Ascending aorta (tissue), 2 donors: ENCODE measurements at places on chromosomes 6 and 20. TPM values are rescaled to one million over a fixed set of nuclear protein-coding genes. Genes with fewer than 3 reads are reported as not detected.

- H3K36me3 ChIP-seq, result no peaks in the 10 kb centered on the region
- H3K27ac ChIP-seq, result no peak overlapping the region
- no peaks in the 10 kb centered on the region for H3K4me1 ChIP-seq
- no peak overlapping the region for H3K4me3 ChIP-seq
- no peak for DNase-seq
Measured at GRCh38 chr6:150537491-150537890, 62.2 kb upstream of the PLEKHG1 start.

Gene RAE1
- 9.5 TPM for total RNA-seq

DNA sequence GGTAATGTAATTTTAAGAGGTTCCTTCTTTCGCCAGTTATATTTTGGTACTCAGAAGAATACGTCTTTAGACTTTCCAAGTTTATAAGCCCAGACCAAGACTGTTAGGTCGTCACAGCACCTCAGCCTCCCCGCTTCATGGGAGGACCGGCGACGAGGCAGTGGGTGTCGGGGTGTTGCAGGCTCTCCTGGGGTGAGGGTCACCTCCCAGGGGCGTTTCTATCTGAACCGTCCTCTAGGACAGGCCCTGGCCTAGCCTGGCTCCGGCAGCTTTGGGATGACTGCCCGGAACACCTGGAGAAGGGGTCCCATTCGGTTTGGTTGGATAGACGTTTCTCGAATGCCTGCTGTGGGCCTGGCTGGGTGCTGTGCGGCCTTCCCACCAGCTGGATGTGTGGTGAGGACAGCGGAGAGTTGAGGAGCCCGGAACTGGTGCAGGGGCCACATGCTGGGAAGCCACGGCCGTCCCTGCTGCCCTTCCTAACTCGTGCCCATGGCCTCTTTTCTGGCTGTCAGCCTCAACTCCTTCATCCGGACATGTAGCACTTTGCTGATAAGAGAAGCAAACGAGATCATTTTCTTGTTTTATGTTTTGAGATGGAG is 1.1 kb downstream of the OSBPL2 start:
- peaks cover 7% of the 10 kb centered on the region for H3K4me1 ChIP-seq
- H3K36me3 ChIP-seq, result no peaks in the 10 kb centered on the region
- no peaks in the 10 kb centered on the region for H3K27me3 ChIP-seq

Gene PAK5
- not detected for total RNA-seq

Gene PCSK2
- total RNA-seq, result not detected

- H3K4me3 ChIP-seq, result no peak overlapping the region
- peak; percentile 79 for DNase-seq
- peaks cover 9% of the 10 kb centered on the region for H3K36me3 ChIP-seq
- peak overlapping the region; percentile 89 for H3K27ac ChIP-seq
Measured at GRCh38 chr6:36852481-36853147, 13.4 kb upstream of the CPNE5 start.

DNA sequence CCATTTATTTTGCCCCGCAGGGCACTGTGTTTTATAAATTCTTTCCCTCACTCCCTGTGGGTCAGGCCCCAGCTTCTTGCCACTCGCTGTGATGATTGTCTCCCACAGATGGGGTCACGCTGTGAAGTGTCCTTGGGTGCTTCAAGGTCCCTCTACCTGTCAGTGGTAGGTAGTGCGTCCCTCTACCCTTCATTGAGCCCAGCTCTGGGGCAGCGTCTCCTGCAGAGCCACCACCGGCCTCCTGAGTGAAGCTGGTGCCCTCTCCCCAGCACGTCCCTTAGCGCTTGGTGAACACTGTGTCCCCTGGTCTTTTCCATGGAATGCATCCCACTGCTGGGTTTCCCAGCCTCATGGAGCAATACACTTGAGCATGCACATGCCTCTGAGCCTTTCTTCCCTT is 108.2 kb downstream of the NRN1 start:
- no peak for DNase-seq
- H3K27ac ChIP-seq, result no peak overlapping the region
- no peaks in the 10 kb centered on the region for H3K36me3 ChIP-seq
- no peaks in the 10 kb centered on the region for H3K4me1 ChIP-seq
- no peak overlapping the region for H3K4me3 ChIP-seq

GRCh38 chr20:50915424-50915823 is 15.8 kb downstream of the ADNP start:
- no peak overlapping the region for H3K4me3 ChIP-seq
- DNase-seq, result no peak
- no peaks in the 10 kb centered on the region for H3K4me1 ChIP-seq
- H3K36me3 ChIP-seq, result peaks cover 4% of the 10 kb centered on the region

Gene WFDC5
- not detected for total RNA-seq

DNA sequence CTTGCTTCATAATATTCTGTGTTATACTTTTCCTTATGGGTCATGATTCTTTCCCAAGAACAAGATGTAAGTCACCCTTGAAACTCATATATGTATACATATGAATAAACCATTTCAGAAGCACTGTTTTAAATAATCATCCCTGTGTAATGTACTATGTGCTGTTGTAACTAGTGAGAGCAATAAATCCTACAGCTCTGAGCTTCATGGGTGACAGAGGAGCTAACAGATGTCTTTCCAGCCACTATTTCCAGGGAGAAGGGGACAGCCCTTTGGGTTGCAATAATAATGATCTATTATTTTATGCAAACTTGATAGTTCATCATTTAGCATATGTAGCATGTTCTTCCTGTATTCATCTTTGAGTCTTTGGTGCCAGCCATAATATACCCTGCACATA is 342.8 kb downstream of the KIF16B start:
- no peaks in the 10 kb centered on the region for H3K4me1 ChIP-seq
- no peak overlapping the region for H3K27ac ChIP-seq
- H3K4me3 ChIP-seq, result no peak overlapping the region
- no peaks in the 10 kb centered on the region for H3K36me3 ChIP-seq
- H3K27me3 ChIP-seq, result no peaks in the 10 kb centered on the region

Gene TUBB2B
- total RNA-seq, result not detected

DNA sequence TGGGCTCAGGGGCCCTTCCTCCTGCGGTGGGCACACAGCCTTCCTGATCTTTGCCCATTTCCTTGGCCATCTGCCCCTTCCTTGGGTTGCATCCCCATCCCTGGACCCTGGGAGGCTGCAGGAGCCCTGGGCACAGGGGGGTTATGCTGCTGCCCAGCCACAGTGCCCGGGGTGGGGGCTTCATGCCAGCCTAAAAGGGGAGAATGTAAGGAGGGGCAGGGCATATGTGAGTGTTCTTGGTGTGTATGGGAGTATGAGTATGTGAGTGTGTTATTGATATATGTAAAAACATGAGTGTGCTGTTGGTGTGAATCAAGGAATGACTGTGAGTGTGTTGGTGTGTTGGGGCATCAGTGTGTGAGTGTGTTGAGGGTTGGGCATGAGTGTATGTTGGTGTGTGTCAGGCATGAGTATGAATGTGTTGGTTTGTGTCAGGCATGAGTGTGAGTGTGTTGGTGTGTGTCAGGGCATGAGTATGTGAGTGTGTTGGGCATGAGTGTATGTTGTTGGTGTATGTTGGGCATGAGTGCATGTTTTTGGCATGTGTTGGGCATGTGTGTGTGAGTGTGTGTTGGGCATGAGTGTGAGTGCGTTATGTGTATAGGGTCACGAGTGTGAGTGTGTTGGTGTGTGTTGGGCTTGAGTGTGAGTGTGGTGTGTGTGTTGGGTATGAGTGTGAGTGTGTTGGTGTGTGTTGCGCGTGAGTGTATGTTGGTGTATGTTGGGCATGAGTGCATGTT is 14.7 kb upstream of the CST8 start:
- DNase-seq, result no peak
- no peaks in the 10 kb centered on the region for H3K36me3 ChIP-seq
- H3K4me3 ChIP-seq, result no peak overlapping the region

DNA sequence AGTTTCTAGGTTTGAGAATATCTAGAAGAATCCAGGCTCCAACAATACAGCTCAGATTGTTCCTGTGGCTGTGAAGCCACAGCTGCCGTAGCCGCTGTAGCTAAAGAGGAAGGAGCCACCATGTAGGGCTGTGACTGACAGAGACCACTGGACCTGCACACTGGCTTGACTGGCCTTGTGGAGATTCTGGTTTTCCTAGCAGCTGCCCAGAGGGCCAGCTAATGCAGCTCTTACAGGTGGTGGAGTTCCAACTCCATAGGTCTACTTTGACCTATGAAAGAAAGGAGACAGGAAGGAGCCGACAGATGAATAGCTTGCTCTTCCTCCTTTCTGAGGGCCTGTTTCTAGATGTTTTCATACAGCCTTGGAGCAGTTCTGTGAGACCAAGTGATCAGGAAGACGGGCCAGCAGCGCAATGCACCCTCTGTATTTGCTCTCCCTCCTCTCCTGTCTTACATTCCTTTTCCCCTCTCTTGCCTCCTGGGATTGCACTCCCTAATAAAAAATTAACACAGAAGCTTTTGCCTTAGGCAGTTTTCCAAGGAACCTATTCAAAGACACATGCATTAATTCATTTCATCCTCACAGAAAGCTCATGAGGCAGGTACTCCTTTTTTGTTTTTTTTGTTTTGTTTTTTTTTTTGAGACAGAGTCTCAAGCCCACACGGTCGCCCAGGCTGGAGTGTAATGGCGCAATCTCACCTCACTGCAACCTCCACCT is 51.8 kb upstream of the MYB start:
- no peak overlapping the region for H3K4me3 ChIP-seq
- no peak for DNase-seq
- no peaks in the 10 kb centered on the region for H3K4me1 ChIP-seq
- no peaks in the 10 kb centered on the region for H3K36me3 ChIP-seq
- no peaks in the 10 kb centered on the region for H3K27me3 ChIP-seq

DNA sequence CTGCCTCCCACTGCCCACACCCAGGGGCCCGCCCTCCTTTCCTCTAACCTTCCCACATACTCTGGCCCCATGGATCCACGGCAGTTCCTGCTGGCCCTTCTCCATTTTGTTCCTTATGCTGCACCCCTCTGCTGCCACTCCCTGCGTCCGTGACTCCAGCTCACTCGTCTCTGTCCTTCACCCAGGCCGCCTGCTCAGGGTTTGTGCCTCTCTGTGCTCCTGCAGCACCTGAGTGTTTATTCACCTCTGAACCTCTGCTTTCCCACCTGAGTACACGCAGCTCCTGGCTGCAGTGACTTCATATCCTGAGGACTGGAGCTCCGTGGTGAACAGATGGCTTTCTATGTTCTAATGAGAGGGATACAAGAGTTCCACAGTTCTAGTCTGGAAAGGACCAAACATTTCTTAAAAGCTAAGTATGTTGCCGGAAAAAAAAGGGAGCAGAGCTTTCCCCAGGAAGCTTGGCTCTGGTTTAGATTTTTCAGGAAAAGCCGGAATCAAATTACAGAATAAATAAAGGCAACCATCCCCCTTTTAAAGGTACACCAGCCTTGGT is 1.5 kb upstream of the GNRH2 start:
- H3K4me3 ChIP-seq, result no peak overlapping the region
- H3K27ac ChIP-seq, result peak overlapping the region; percentile 82
- no peaks in the 10 kb centered on the region for H3K27me3 ChIP-seq
- peaks cover 13% of the 10 kb centered on the region for H3K4me1 ChIP-seq
- DNase-seq, result no peak

Gene MMP24
- total RNA-seq, result not detected

GRCh38 chr6:15574486-15574885 is 88.3 kb downstream of the DTNBP1 start:
- H3K27ac ChIP-seq, result no peak overlapping the region
- H3K4me3 ChIP-seq, result no peak overlapping the region
- no peaks in the 10 kb centered on the region for H3K27me3 ChIP-seq
- DNase-seq, result no peak
- H3K4me1 ChIP-seq, result no peaks in the 10 kb centered on the region
